Naive B cell (primary cell): ENCODE measurements at places on chromosomes 3 and 15. TPM values are rescaled to one million over a fixed set of nuclear protein-coding genes. Genes with fewer than 3 reads are reported as not detected.

DNA sequence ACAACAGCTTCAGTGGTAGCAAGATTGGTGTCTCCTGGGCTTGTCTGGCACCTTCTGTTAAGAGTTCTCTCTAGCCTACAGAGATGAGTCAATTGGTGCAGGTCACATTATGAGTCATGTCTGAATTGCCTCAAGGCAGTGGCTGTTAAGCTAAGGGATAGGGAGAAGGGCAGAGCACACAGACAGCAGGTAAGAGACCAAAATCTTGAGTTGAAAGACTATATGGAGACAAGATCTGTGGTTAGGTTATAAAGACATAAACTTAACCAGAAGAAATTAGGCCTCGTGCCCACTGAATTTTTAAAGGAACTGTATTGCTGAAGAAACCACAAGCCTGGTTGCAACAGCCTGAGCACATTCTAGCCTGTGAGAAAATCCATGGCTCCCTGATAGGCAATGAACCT, 19.2 kb upstream of the KPNA1 start:
- no peak overlapping the region for H3K4me3 ChIP-seq
- peaks cover 3% of the 10 kb centered on the region for H3K4me1 ChIP-seq
- DNase-seq: no peak
- H3K36me3 ChIP-seq: peaks cover 38% of the 10 kb centered on the region
- H3K27ac ChIP-seq: no peak overlapping the region
- no peaks in the 10 kb centered on the region for H3K27me3 ChIP-seq

DNA sequence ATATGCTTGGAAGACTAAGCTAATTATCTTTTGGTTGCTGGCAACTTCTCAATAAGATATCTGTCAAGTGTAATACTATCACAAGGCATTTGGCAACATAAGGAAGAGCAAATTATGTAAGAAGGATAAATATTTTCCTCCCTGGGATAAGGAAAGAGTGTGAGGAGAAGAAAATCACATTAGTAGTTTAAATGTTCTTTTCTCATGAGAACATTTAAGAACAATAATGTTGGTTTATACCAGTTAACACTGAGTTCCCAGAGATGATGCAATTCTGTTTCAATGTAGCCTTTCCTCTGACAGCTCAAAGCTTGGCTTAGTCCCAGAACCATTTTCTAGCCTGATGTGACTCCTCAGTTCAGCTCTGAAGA, 66.1 kb upstream of the NPHP3 start:
- H3K27me3 ChIP-seq: peaks cover 10% of the 10 kb centered on the region
- DNase-seq: no peak
- no peak overlapping the region for H3K4me3 ChIP-seq
- H3K27ac ChIP-seq: no peak overlapping the region
- H3K36me3 ChIP-seq: no peaks in the 10 kb centered on the region

DNA sequence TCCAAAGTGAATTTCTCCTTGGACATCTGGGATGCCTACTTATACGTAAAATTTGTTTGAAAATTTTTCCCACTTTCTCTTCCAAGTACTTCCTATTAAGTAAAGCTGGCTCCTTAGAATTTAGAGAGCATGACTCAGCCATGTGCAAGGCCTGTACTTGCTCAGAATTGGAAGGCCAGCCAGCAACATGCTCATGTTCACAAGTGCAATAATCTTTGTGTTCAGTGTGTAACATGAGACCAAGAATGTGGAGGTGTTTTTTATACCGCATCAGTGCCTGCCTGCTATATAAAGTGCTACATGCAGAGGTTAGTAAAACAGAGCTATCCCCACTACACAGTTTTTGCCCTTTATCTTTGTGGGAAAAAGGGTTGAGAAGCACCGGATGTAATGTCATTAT, 151.9 kb upstream of the FEZF2 start:
- H3K27me3 ChIP-seq: peaks cover 9% of the 10 kb centered on the region
- no peak overlapping the region for H3K27ac ChIP-seq
- H3K36me3 ChIP-seq: no peaks in the 10 kb centered on the region
- no peaks in the 10 kb centered on the region for H3K4me1 ChIP-seq
- H3K4me3 ChIP-seq: no peak overlapping the region

DNA sequence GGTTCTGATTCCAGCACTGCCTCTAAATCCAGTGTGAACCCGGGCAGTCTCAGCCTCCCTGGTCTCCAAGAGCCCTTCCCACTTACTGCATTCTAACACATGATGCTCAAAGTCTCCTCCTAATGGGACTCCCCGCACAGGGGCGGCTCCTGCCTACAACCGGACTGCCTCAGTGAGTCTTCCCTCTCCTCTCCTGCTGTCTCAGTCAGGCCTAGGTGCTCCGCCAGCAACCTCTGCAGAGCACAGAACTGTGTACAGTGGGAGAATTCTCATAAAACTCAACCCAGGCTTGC, 28.9 kb downstream of the TBC1D2B start:
- H3K27me3 ChIP-seq: no peaks in the 10 kb centered on the region
- peaks cover 7% of the 10 kb centered on the region for H3K36me3 ChIP-seq
- DNase-seq: no peak
- no peak overlapping the region for H3K4me3 ChIP-seq
- H3K4me1 ChIP-seq: peaks cover 49% of the 10 kb centered on the region

KNG1 gene
- polyA plus RNA-seq: not detected
